Stimulated activated CD8-positive, alpha-beta memory T cell treated with anti-CD3 and anti-CD28 coated beads, Interleukin-4, amount 100 ng/mL, for 4 hours (primary cell): ENCODE measurements at places on chromosomes 4 and X.

DNA sequence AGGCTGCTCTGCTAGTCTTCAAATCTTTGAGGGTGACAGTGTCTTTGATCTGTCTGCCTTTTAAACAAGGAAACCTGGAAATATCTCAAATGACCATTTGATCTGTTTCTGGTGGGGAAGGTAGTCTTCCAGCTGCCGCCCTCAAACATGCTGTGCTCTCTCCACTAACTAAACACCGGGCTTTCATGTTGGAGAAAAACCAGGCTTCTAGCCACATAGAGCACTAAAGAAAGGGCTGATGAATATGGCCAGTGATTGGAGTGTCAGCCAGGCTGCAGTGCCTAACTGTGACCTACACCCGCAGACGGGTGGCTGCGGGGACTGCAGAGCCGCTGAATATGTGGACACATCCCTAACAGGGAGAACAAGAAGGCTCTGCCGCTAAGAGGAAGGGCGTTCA, 85.9 kb downstream of the UNC5C start:
- DNase-seq: no peak

- no peak for DNase-seq
These were observed 123.5 kb downstream of the TMEM144 start for GRCh38 chr4:158333820-158334219.

GRCh38 chr4:8643441-8643840, 50.9 kb downstream of the CPZ start:
- no peak for DNase-seq

- no peak for DNase-seq
These were observed 21.9 kb upstream of the GPR78 start for GRCh38 chr4:8558080-8558960.

- no peak for DNase-seq
These were observed 47.0 kb upstream of the ARSJ start for GRCh38 chr4:114026447-114026846.

GRCh38 chr4:165301833-165302232, 25.6 kb upstream of the MSMO1 start:
- no peak for DNase-seq

- no peak for DNase-seq
These were observed 74.8 kb downstream of the IL15 start for GRCh38 chr4:141711211-141711610.

DNA sequence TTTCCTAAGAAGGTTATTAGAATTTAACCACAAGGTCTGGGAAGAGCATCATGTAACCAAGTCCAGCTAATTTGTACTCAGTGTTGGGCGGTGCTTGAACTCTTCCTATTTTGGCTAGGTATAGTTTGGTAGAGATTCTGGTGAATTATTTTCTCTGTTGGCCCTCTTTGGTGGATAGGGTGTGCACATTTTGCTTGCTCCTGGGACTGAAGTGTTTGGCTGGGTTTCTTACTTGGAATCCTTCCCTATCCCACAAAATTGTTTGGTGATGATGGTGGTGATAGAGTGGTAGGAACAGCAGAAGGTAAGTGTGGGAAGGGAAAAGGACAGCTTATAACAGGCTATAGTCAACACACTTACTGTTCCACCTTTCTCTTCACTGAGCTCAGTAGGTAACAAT, 194.8 kb upstream of the GPC4 start:
- no peak for DNase-seq

DNA sequence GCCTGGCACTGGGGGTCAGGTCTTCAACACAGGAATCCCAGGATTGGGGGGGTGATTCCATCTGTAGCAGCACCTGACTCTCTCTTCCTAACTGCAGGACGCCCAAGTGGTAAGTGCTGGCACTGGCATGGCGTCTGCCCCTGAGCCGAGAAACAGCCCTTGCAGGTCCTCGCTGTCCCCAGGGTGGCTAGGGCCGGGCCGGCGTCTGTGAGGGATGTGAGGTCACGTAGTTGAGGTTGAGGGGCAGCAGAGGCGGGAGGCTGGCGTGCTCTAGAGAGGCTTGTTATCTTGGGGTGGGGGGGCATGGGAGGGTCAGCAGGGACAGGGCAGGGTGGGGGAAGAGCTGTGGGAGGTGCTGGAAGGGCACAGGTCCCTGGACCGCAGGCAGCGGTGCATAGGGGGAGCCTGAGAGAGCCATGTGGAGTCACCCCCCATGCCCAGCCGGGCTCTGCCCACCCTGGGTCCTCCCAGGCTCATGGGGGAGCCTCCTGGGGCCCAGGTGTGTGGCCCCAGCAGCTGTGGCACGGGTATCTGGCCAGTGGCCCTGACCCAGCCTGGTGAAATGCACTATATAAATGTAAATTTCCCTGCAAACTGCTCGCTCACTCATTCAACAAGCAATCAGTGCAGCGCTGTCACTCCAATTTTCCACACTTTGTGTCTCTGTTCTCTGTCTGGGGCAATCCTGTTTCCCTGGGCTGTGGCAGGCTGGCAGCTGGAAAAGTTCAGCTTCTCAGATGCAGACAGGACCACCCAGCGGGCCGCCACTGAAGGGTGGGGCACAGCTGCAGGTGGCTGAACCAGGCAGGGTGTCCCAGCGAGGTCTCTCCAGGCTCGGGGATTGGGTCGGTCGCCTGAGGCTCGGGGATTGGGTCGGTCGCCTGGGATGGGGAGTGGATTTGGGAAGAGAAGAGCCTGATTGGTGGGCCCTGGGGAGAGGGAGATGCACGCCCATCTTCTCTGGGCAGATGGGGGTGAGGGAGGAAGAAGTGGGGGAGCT, 102.2 kb upstream of the NKX1-1 start:
- no peak for DNase-seq

GRCh38 chr4:141195095-141195707, 25.5 kb upstream of the ZNF330 start:
- DNase-seq: no peak

DNA sequence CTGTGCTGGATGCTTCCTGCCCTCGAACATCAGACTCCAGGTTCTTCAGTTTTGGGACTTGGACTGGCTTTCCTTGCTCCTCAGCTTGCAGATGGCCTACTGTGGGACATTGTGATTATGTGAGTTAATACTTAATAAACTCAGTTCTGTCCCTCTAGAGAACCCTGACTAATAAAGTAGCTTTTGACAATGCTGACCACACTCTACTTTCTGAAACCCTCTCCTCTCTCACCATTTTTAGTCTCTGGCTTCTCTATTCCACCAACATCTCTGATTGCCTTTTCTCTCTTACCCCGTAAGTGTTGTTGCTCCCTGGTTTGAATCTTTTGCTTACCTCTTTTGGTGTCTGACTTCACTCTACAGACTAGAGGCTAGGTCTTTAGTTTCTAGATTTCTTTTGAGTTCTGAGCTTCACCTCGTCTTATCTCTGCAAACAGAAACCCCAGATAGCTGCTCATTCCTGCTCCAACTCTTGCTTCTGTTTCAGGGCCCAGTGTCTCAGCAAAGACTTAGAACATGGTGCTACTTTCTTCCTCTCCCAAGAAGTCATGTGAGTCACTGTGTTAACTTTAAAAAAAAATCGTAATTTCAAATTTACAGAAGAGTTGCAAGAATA, 11.4 kb downstream of the TMSB4X start:
- DNase-seq: no peak

- no peak for DNase-seq
These were observed 83.7 kb downstream of the PSAPL1 start for GRCh38 chr4:7351014-7351413.
